ENCODE measurements at places on chromosomes 1 and 21. TPM values are rescaled to one million over a fixed set of nuclear protein-coding genes. Genes with fewer than 3 reads are reported as not detected.
A peak's percentile ranks its signal among the peaks of the same experiment; 100 is the strongest.

- DNase-seq: no peak
These were observed 544.0 kb downstream of the LMO4 start for GRCh38 chr1:87872692-87873091.

The C2CD2 gene
- polyA plus RNA-seq: 4.5 TPM

GRCh38 chr1:25754470-25755181 lies 45.4 kb upstream of the SELENON start:
- peak; percentile 25 for DNase-seq

DNA sequence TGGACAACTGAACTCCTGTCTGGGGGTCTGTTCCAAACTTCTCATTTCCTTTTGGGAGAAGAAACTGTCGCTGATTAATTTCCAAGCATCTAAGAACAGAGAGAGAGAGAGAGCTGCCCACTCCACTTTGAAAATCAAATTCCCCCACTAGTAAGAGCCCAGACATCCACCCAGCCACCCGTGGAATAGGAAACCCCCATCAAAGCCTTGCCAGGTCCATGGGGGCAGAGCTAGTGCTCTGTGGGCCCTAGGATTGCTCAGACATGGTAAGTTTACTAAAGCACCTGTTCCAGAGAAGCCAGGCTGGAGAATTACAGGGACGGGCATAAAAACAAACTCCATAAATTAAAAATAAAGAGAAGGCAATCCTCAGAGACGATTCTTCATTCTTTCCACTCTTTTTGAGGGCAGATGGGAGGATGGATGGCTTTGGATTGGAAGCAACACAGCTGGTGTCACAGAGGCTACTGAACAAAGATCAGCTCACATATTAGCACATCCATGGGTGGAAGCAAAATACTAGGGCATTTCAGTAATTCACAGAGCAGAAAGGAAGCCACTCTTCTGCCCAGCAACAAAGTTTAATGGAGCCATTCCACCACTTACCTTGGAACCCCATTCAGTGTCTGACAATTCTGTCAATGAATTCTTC lies 103.9 kb downstream of the COLGALT2 start:
- no peak for DNase-seq

DNA sequence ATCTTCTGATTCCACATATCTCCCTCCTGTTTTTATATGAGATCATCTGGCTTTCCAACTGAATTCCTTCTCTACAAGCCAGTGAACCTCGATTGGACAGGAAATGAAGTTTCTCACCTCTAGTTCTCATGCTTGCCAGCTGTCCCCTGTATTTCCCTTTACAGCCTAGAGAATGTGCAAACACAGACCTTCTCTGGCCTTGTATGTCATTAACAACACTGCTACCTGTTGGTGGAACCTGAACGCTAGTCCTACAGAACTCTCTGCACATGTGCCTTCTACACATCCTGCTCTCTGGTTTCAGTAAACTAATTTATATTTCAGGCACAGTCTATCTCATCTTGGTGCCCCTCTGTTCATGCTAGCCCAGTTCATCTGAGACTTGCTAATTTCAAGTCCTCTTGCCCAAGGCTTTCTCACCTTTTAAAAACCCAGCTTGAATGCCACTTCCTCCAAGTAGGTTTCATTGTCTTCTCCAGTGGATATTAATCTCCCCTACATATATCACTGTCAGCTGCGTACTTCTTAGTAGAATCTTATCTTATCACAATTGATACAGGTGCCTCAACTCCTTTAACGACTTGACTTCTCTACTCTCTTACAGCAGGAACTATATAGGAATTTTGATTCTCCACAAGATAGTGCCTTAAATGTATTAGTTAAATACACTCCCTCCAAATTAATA lies 549.9 kb downstream of the PLPP3 start:
- peak; percentile 2 for DNase-seq

DNA sequence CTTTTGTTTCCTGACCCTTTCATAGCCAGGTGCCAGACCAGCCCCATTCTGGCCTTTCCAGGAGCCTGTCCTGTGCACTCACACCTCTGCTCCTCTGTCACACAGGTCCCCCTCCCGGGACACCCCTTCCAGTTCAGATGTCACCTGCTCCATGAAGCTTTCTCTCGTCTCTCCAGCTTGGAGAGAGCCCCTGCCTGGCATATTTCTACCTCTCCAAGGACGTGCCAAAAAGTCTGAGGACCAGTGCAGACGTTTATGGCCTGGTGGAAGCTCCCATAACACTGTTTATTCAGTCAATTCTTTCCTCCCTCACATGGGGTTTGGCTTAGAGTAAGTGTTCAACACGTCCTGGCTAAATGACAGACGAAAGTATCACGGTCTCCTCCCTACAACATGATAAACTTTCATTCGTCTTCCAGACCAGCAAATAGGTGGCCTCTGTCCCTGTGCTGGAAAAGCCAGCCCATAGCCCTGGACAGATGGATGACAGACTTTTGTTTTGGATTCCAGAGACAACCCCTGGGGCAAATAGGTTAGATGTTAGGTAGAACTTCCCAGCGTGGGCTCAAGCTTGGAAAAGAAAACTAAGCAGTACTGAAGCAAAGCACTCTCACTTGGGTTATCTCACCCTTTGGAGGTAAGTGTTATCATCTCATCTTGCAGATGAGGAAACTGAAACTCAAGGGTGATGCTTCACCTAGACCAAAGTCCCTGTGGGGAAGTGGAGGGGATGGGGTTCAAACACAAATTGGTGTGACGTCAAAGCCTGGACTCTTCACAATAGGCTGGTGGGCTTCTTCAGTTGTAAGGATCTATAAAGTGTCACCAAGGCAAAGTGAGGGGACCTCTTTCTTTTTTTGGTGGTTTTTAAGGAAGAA lies 52.9 kb upstream of the ECE1 start:
- no peak for DNase-seq

The AJAP1 gene
- polyA plus RNA-seq: not detected
